ENCODE measurements at places on chromosomes 7 and 10.

DNA sequence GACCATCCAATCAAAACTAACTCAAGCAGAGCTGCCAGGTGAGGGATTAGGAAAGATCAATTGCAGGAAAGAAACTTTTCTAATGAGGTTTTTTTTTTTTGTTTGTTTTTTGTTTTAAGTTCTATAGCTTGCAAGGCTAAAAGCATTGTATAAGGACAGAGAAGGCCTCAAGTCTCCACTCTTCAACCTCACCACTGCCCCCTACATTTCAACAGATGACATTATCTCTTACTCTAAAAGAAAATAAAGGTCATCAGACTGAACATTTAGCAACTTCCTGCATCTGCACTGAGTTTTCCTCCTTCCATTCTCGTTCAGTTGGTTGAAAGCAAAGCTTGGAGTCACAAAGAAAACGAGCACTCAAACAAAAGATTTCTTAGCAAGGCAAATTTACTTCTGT, 45.2 kb upstream of the EXOC4 start:
- no peak for DNase-seq

DNA sequence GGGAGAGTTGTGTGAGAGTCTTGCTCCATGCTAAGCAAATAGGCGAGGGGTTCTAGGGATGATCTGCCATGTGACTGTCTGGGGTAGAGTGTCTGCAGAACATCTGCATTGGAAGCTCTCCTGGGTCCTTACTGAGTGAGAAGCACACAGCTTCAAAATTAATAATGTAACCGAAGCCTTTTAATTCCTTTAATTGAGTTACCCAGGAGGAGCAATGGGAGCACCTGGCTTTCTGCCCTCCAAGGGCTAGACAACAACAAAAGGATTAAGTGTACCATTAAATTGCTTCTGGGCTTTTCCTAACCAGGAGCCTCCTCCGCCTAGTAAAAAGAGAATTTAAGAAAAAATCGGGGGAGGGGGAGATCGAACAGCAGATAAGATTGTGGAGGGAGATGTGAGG, 102.0 kb upstream of the TBX20 start:
- DNase-seq: no peak

- DNase-seq: no peak
These were observed 228.2 kb downstream of the PTEN start for GRCh38 chr10:88091490-88092061.

- no peak for DNase-seq
These were observed 68.9 kb downstream of the TES start for GRCh38 chr7:116279217-116279616.

- no peak for DNase-seq
These were observed 1.5 kb upstream of the C10orf95 start for GRCh38 chr10:102452672-102453340.

- no peak for DNase-seq
These were observed 46.3 kb upstream of the HBP1 start for GRCh38 chr7:107122486-107122911.

DNA sequence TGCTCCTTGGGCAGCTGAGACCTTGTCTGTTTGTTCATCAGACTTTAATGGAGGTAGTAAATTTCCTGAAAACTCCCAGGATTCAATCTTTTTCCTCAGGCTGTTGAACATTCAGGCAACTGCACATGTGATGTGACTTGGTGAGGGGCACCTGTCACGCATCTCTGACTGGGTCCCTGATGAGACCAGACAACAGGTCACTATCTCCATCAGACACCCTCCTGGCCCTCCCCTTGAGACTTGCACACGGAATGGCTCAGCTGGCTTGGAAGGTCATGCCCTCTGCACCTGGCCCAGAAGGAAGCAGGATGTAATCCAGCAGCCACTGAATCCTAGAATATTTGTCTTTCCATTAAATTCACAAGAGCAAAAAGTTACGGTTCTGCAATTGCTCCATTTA, 15.9 kb downstream of the AQP1 start:
- no peak for DNase-seq

DNA sequence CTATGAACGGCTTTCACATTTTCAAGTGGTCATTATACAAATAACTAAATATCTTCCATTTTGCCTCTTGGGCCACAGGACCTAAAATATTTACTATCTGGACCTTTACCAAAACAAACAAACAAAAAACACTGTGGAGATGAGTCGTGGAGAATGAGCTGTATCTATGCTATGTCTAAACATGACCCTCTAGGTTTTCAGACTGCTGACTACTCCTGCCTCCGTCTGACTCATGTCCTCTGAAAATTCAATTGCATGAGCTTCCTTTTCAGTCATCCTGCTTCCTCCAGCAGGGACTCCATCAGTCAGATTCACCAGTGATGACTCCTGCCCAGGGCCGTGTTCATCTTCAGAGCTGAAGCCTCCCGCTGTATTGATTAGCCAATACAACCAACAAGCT, 96.8 kb downstream of the COL28A1 start:
- peak; percentile 95 for DNase-seq

DNA sequence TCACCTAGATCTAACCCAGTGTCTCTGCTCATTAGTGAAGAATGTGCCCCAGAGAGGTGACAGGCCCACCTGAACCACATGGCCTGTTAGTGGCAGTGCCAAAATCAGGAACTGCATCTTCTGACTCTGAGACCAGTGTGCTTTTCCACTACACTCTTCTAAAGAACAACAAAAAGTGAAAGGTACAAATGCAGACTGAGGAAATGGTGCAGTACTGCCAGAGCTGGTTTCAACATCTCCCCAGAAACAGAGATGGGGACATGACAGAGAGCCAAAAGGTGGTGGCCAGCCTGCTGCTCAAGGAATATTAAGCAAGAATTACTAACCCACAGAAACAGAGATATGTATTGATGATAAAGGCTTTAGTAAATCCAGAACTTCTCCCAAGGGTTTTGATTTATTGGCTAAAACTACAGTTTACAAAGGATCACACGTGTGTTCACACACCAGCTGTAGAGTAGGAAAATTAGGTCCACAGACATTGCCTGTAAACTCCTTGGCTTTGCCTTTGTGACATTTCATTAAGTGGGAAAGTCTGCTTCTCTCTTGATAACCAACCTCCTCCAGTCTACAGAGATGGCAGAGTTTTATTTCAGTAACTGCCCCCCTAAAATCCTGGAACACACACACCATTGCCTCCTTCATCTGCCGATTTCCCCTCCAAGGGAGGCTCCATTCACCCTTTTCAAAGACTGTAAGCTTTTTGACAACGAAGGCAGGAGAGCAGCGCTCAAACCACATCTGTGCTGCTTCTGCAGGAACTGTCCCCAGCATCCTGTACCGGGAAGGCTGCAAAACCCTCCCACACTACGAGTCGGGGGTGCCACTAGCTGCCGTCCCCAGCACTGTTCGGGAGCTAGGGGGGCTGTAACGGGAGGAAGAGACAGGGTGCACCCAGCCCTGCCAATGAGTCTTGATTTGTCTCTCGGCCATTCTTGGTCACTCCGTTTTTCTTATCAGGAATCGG, 29.8 kb downstream of the GSDME start:
- DNase-seq: no peak

- DNase-seq: no peak
These were observed 41.8 kb downstream of the STK32C start for GRCh38 chr10:132265890-132266496.

DNA sequence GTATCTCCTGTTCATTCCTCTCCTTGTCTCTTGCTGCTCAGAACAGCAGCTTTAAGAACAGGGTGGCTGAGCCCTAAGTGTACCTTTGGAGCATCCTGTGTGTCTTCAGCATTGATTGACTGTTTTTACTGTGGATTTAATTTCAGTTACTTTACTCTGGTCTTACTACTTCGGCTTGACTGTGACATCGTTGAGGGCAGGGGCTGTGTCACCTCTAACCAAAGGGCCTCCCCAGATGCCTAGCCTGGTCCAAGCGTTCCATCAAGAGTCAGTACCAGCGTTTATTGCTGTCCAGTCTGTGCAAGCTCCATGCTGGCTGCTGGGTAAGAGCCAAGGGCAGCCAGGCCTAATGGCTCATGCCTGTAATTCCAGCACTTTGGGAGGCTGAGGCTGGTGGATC, 32.4 kb downstream of the CCM2 start:
- DNase-seq: no peak

DNA sequence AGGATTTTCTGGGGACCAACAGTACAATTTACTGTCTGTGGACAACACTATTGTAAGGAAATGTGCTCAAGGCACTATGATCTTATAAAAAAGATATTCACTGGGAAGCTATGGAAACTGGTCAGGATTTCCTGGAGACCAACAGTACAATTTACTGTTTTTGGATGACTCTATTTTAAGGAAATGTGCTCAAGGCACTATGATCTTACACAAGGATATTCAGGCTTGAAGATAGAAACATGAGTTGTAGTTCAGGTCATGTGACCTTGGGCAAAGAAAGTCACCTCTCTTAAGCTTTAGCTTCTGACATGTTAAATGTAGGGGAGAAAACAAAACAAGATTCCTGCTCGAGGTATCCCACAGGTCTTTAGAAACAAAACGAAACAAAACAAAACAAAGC, 1.7 kb upstream of the ITPRID1 start:
- no peak for DNase-seq

- no peak for DNase-seq
These were observed 474.6 kb upstream of the FZD8 start for GRCh38 chr10:36116731-36117130.

GRCh38 chr7:602341-603141, 82.9 kb upstream of the PDGFA start:
- no peak for DNase-seq

DNA sequence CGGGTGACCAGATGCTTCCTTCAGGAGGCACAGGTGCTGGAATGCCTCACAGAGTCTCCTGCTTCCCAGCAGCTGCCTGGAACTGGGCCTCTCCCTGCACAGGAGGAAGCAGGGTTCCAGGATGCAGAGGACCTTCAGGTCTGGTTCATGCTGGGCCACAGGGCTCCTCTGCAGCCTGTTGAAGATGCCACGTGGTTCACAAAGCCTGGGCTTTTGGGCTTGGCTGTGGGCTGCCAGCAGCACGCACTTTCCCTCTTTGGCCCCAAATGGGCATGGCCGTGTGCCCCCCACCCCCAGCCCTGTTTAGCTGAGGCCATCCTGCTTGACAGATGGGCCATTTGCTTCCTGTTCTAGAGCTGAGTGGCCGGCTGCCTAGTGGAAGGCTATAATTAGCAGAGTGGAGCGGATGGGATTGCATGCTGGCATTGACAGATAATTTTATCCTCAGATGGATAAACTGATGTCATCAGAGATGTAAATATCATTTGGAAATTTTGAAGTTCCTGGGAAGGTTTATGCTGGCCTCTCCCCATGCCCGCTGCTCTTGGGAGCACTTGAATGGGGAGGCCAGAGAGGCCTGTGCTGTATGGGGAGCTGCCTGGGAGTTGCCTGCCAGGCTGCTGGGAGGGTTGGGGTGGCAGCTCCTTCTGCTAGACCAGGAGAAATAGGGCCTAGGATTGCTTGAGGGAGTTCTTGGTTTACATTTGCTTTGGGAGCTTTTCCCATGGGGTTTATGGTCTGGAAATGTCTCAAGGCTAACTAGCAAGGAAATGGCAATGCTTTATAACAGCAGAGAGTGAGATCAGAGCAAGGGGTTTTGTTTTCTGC, 28.2 kb downstream of the TSPAN15 start:
- peak; percentile 24 for DNase-seq

- DNase-seq: no peak
These were observed 105.0 kb upstream of the HDAC9 start for GRCh38 chr7:18390535-18390907.
